ENCODE measurements at places on chromosomes 2 and 18. TPM values are rescaled to one million over a fixed set of nuclear protein-coding genes. Genes with fewer than 3 reads are reported as not detected.
A peak's percentile ranks its signal among the peaks of the same experiment; 100 is the strongest.

DNA sequence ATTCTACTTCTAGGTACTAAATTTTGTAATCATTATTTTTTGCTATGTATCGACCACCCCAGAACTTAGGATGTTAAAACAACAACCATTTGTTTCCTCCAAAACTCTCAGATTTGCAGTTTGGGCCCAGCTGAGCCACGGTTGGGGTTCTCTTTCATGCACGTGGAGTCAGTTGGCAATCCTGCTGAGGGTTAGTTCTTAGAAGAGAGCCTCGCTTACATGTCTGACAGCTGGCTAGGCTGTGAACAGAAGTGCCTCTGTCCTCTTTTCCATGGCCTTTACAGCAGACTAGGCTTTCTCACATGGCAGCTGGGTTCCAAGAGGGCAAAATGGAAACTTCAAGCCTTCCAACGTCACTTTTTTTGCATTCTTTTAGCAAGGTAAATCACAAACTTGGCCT lies 9.3 kb upstream of the RGPD4 start:
- DNase-seq = no peak

ATOH8 gene
- 21.8 TPM for total RNA-seq

COL4A3 gene
- 23.3 TPM for total RNA-seq

GRCh38 chr2:208674919-208675318 lies 268.3 kb downstream of the PTH2R start:
- no peak for DNase-seq

DCC gene
- 4.4 TPM for total RNA-seq

DNA sequence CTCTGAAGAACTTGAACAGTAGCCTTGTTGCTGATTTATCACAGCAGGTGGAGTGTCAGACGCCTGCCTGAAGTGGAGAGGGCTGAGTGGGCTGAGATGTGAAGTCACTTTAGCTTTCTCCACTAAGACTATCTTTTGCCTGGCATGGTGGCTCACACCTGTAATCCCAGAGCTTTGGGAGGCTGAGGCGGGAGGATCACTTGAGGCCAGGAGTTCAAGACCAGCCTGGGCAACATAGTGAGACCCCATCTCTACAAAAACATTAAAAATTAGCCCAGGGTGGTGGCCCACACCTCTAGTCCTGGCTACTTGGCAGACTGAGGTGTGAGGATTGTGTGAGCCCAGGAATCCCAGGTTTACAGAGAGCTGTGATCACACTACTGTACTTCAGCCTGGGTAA lies 60.6 kb upstream of the TTC39C start:
- peak; percentile 27 for DNase-seq

- no peak for DNase-seq
Measured at GRCh38 chr18:31419457-31419932, 28.0 kb upstream of the DSG3 start.

DNA sequence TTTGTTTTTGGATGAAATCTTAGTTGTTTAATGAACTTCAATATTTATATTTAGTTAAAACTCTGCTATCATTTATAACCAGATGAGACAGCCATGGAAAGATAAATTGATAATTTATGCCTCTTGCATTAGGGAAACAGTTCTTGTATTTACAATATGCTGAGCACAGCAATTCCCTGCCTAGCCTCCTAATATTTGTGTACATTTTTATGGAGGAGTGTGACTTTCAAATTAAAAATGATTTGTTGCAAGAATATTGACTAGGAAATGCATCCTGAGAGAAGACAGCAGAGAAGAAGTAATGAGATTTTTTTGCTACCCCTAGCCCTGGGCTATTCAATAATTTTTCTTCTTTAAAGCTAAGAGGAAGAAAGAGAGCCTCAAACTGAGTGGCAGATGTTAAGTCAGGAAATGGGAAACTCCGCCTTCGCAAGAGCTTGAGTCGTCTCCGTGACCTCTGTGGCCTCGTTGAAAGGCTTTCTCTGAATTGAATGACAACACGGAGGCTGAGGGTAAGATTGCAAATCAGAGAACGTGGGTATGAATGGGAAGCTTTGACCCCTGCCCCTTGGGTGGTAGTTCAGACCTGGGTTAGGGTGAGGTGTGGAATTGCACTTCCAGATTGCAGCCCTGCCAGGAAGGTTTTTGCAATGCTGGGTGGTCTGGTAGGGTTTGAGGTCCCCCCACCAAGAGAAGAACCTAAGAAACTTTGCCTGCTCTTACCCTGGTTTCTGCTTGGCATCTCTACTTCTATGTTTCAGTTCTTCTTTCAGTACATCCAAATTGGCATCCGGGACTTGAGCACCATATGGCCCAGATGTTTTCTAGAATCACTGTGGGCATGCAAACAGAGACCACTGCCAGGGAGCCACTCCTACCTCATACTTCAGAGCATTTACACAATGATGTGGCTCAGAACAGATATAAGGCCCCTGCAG lies 210.3 kb upstream of the RBMS1 start:
- DNase-seq = no peak

GRCh38 chr18:23969664-23970063 lies 44.9 kb upstream of the TTC39C start:
- DNase-seq = no peak

- DNase-seq = no peak
Measured at GRCh38 chr2:184113696-184114403, 484.5 kb upstream of the ZNF804A start.

PLCL1 gene
- total RNA-seq = 2.9 TPM
